Left ventricle myocardium superior (tissue), 1 donor: ENCODE measurements at places on chromosomes 16 and 17. TPM values are rescaled to one million over a fixed set of nuclear protein-coding genes. Genes with fewer than 3 reads are reported as not detected.

The CLEC10A gene
- 4.4 TPM for total RNA-seq

DNA sequence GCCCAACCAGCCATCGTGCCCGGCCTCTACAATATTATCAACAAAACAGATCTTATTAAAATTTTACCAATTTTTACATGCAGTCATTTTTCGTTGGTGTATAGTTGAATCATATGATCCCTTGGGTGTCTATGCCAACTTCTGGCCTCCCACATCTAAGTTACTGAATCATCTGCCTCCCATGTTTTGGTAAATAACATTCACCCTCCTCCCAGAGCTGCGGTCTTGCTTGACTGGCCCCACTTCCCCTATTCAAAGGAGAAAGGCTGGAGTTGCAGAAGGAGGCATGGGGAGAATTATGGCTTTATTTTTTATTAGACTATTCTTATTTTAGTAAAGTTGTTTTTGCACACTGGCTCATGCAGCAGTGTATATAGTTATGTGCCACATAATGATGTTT lies 18.5 kb upstream of the CCL23 start:
- DNase-seq, result no peak

DNA sequence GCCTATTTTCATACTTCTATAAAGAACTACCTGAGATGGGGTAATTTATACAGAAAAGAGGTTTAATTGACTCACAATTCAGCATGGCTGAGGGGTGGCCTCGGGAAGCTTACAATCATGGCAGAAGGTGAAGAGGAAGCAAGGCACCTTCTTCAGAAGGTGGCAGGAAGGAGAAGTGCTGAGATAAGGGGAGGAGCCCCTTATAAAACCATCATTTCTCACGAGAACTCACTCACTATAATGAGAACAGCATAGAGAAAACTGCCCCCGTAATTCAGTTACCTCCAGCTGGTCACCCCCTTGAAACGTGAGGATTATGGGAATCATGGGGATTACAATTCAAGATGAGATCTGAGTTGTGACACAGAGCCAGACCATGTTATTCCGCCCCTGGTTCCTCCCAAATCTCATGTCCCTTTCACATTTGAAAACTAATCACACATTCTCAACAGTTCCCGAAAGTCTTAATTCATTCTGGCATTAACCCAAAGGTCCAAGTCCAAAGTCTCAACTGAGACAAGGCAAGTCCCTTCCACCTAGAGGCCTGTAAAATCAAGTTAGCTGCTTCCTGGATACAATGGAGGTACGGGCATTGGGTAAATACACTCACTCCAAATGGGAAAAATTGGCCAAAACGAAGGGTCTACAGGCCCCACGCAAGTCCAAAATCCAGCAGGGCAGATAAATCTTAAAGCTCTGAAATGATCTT lies 237.7 kb downstream of the CDH13 start:
- no peak for DNase-seq

- no peak for DNase-seq
These were observed 11.3 kb upstream of the CYTH1 start for GRCh38 chr17:78793415-78793814.

DNA sequence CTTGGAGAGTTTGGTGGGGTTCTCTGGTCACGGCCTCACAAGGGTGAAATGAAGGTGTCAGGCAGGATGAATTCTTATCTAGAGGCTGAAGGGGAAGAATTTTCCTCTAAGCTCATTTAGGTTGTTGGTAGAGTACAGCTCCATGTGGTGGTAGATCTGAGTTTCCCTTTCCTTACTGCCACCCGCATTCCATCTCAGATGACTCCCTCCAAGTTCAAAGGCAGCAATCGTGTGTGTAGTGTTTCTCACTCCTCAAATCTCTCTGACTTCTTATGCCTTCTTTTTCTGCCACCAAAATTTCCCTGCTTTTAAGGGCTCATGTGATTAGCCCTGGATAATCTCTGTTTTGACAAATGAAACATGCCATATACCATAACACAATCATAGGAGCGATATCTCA lies 135.5 kb upstream of the MYOCD start:
- DNase-seq, result no peak

DNA sequence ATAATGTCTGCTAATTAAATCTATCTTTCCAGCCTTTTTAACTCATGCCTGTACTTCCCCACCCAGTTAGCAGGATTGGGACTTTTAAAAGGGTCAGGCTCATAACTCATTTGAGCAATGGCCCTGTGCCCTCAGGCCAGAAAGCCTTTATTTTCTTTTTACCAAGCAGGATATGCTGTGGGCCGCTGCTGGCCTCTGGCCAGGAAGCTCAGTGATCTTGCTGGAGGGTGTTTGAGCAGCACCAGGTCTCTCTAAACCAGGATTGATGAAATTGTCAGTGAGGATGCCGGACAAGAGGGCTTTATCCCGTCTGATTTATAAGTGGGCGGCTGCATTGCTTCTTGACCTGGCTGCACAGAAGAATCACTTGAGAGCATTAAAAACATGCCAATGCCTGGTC lies 187.8 kb downstream of the RAB11FIP4 start:
- no peak for DNase-seq

The SOX15 gene
- 1.2 TPM for total RNA-seq

DNA sequence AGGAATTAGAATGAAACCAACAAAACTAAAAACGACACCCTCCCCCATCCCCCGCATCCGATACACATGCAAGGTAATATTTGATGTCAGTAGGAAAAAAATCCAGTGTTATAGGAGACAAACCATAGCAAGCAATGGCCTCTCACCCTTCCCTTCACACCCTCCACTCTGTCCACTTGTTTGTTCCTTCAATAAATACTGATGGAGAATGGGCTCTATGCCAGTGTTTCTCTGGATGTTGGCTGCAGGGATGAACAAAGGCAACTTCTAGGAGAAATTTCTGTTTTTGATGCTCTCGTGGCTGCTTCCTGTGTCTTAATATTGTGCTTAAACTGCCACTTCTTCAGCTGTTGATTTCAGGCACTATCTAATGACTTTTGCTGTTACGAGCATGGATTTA lies 98.8 kb downstream of the WWOX start:
- no peak for DNase-seq

DNA sequence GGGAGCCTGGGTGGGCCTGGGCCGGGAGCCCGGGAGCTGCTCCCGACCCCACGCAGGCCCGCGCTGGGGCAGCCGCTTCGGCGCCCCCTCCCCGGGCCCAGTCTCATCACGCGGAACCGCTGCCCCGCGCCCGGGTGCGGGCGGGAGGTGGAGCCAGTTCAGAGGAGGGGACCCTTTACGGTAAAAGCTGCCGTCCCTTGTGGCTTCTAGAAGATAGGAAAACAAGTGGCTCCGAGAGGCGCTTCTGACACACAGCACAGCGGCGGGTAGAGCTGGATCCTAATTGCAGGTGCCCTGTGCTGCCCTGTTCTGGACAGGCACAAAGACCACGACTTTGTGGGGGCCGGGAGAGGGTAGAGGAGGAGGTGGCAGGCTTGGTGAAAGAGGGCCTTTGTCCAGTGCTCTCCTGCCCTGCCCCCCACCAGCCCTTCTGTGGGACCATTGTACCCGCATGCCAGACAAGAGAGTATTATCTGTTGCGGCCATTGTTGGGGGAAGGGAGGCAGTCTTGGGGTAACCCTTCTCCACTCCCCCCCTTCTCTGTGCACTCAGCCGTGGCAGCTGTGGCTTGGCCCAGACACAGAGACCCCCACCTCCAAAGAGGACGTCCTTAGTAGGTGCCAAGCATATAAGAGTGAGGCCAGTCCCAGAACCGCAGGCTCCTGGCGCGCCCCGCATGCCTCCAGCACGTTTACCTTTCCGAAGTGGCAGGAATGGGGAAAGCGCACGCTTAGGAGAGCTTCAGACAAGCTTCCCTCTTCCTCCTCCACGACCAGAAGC lies 736 bp downstream of the CNP start:
- peak; percentile 41 for DNase-seq

The LAT gene
- 1.6 TPM for total RNA-seq

- DNase-seq, result no peak
These were observed 148.2 kb downstream of the SNX29 start for GRCh38 chr16:12124742-12125141.

The PRR35 gene
- total RNA-seq, result not detected

- no peak for DNase-seq
These were observed 13.3 kb downstream of the GSE1 start for GRCh38 chr16:85626191-85626981.

The PDE6G gene
- not detected for total RNA-seq

DNA sequence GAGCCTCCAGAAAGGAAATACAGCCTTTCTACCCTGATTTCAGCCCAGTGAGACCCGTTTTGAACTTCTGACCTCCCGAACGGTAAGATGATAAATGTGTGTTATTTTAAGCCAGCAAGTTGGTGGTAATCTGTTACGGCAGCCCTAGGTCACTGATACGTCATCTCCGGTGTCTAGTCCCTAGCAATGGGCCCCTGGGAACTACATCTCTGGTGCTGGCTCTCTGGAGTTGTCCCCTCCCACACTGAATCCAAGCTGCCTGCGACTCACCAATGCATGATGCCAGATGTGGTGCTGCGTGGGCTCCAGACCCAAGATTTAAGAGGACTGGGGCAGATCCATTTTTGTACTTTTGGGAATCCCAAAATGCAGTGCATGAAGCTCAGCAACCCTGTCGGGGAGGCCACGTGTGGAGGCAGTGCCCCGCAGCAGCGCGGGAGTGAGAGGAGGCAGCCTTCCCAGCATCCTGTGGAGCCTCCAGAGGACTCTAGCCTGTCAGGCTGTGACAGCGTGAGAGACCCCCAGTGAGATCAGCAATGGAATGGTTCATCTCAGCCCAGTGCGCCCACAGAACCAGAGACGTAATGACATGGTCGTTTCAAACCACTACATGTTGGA lies 43.6 kb upstream of the USP7 start:
- DNase-seq, result no peak

- DNase-seq, result peak; percentile 45
These were observed 832 bp upstream of the SRRM2 start for GRCh38 chr16:2751577-2752034.

- DNase-seq, result peak; percentile 59
These were observed 4.6 kb downstream of the SLC12A4 start for GRCh38 chr16:67963662-67964321.

GRCh38 chr17:42629411-42630009 lies 20.0 kb downstream of the TUBG1 start:
- no peak for DNase-seq

DNA sequence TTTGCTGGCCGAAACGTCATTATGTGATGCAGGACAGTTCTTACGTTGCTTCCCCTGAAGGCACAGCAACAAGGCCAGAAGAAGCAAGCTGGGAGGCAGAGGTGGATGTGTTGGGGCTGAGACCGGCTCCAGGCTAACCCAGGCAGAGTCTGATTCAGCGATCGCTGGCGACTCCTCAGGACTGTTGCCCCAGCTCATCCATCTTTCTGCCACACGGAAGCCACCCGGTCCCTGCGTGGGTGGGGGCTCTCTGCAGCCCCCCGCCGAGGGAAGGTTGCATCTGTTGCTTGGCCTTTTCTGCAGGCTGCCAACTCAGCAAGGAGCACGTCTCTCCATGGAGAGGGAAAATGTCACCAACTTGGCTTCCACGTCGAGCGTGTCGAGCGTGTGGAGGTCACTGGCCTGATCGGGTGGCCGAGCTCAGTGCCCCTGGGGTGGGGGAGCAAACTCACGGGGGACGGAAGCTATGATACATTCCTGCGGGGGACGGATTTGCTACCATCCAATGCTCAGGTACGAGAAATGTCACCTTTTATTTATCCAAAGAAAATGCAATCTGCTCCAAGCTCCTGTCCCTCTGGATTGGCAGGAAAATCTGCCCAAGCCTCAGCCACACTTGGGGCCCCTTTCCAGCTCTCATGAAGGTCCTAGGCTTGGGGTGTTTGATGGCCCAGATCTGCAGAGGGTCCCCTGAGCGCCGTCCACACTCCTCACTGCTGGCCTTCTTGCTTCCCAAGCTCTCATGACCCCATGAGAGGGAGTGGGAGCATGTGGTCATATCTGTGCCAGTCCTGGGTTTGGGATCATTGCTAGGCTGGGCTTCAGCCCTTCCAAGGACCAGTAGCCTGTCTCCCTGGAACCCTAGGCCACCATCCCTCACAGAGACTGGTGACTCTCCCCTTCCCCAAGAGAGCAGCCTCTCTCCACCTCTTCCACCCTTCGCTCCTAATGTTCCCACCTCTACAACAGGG lies 69.4 kb downstream of the RPH3AL start:
- DNase-seq, result no peak

DNA sequence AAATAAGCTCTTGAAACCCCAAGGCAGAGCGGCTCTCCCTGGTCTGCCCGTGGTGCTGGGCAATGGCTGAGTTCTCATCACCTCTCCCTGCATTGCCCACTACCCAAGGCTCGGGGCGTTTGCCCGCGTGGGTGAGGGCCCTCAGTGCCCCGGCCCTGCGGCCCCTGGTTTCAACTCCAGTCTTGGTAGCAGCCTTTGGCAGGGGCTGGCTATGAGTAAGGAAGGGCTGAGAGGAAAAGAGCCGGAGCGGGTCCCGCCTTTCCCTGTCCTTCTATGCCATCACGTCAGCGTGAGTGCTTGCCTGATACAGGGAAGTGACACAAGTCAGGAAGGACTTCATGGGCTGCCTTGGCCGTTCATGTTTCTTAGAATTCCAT lies 71.7 kb upstream of the CBX4 start:
- DNase-seq, result peak; percentile 12

DNA sequence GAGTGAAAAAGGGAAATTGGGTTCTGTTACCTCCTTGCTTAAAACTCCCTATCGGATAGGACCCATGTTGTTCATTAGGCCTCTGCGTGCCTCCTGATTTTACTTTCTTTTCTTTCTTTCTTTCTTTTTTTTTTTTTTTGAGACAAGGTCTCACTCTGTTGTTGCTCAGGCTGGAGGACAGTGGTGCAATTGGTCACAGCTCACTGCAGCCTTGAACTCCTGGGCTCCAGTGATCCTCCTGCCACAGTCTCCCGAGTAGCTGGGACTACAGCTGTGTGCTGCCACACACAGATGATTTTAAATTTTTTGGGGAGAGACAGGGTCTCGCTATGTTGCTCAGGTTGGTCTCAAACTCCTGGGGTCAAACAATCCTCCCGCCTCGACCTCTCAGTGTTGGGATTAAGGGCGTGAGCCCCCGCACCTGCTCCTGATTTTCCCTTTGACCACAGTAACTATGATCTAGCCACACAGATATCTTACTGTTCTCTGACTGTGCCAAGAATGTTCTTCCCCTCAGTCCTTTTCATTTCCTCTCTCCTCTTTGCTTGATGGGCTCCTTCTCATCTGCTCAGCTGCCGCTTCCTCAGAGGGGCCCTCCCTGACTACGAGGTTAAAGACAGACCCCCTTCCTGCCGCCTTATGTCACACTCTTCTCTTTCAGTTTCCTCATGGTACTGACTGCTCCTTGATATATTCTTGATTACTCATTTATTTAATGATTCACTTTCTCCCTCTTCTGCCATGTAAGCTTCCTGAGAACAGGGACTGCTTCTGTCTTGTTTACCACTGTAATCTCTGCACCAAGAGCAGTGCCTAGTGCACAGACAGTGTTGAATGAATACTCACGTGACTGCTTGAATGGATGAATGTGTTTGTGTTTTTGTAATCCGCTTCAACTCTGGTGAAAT lies 44.3 kb downstream of the LCMT1 start:
- no peak for DNase-seq

The CDH3 gene
- total RNA-seq, result 0.99 TPM

GRCh38 chr17:29914819-29915537 lies 15.1 kb downstream of the SSH2 start:
- DNase-seq, result no peak

DNA sequence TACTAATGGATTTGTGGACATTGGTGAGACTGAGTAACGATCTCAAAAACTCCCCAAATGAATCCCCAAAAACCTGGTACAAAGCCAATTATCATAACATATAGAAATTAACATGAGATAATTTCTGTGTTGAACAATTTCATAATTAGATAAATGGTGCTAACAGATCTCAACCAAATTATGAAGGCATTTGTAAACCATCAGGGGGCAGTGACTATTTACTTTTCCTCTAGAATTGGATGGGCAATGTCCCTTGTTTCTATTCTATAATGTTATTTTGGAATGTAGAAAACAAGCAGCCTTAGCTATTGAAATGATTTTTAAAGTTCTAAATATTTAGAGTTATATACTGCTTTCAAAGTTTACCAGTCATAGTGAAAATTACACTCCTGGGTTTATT lies 57.8 kb downstream of the MYH10 start:
- DNase-seq, result no peak
